Astrocyte of the cerebellum (primary cell): ENCODE measurements at places on chromosomes 2 and 18.
A peak's percentile ranks its signal among the peaks of the same experiment; 100 is the strongest.

- DNase-seq: peak; percentile 26
Observed at GRCh38 chr2:158321264-158321663, 135.3 kb downstream of the CCDC148 start.

GRCh38 chr18:43876286-43876685 is 599.0 kb upstream of the SYT4 start:
- no peak for DNase-seq

DNA sequence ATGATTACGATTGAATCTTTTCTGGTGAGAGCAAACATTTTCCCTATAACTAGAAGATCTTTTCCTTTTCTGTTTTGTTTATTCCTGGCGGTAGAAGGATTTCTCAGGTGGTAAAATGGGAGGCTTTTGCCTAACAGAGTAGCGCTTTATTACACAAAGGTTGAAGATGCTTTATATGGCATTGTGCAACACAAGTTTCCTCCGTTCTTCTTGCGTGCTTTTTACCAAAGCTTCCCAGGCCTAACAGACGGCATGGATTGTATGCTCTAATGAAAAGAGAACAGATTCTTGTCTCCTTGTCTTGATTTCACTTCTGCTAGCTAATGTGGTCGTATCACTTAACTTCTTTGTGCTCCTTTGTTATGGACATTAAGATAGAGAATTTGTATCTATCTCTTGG is 43.8 kb downstream of the MYO1B start:
- no peak for DNase-seq

DNA sequence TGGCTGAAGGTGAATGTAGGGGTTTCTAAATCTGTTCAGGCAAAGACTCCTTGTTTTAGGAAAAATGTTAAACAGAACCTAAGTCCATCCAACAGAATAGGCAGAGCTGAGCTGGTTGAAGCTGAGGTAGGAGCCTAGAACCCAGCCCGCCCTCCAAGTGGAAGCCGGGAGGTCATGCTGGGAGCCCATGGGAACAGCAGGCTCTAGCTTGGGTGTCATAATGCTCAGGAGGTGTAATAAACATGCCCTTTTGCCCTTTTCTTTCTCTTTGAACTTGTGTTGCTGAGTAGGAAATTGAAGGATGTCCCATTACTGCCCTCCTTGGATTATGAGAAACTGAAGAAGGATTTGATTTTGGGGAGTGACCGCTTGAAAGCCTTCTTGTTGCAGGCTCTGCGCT is 60.3 kb downstream of the ARMC9 start:
- DNase-seq: no peak

- DNase-seq: no peak
Observed at GRCh38 chr2:205628422-205628821, 53.9 kb upstream of the NRP2 start.

DNA sequence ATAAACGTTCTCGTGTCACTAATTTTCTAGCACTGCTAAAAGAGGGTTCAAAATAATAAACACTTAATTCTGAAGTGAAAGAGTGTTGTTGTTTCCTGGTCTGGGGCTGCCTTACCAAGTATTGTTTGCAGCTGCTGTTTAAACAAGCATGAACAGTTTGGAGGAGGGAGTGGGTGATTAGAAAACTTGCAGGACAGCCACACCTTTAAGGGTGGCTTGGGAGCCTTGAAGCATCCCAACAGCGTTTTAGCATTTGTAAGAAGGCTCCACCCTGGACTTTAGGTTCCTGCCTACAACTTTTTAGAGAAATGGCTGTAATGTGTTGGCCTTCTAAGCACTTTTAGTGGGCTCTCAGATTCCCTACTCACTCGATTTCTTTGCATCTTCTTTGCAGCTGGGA is 371.6 kb downstream of the TGIF1 start:
- DNase-seq: no peak

DNA sequence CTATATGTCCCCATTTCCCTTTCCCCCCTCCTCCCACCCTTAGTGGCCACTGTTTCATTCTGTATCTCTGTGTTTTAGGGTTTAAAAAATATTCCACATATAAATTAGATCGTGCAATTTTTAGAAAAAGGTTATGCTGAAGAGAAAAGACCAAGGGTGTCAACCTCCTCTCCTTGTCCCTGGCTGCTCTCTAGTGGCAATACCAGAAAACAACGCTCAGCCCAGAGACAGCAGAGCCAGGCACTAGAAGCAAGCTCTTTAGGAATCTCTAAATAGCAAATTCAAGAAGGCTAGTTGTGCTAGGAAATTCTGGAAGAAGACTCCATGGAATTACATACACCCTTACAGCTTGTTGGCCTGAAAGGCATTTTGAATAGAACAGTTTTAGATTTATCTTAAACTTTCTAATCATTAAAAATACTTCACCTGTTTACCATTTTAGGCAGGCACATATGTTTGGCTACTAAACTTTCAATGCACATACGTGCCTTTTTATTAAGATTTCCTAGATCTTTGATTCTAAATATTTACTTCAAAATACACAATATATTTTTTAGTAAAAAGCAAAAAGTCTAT is 35.1 kb upstream of the RASGRP3 start:
- peak; percentile 47 for DNase-seq

- no peak for DNase-seq
Observed at GRCh38 chr18:13184396-13184795, 34.2 kb upstream of the LDLRAD4 start.

DNA sequence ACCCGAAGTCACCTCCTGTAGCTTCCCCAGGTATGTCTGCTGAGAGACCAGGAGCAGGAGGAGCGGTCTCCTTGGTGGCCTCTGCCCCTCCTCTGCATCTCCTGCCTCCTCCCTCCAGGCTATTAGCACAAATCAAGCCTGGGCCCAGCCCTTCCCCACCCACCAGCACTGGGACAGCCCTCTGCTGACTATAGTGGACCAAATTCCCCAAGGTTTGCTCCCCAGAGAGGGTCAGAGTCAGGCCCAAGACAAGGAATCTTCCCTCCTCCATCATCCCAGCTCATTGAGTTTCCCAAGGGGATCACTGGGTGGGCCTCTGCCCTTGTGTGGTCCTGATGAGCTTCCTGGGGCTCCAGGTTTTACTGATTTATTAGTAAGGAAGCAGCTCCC is 62.1 kb downstream of the EMILIN2 start:
- DNase-seq: no peak

GRCh38 chr2:138985881-138986280 is 205.7 kb upstream of the NXPH2 start:
- no peak for DNase-seq

GRCh38 chr2:50438259-50438658 is 593.7 kb downstream of the NRXN1 start:
- no peak for DNase-seq

DNA sequence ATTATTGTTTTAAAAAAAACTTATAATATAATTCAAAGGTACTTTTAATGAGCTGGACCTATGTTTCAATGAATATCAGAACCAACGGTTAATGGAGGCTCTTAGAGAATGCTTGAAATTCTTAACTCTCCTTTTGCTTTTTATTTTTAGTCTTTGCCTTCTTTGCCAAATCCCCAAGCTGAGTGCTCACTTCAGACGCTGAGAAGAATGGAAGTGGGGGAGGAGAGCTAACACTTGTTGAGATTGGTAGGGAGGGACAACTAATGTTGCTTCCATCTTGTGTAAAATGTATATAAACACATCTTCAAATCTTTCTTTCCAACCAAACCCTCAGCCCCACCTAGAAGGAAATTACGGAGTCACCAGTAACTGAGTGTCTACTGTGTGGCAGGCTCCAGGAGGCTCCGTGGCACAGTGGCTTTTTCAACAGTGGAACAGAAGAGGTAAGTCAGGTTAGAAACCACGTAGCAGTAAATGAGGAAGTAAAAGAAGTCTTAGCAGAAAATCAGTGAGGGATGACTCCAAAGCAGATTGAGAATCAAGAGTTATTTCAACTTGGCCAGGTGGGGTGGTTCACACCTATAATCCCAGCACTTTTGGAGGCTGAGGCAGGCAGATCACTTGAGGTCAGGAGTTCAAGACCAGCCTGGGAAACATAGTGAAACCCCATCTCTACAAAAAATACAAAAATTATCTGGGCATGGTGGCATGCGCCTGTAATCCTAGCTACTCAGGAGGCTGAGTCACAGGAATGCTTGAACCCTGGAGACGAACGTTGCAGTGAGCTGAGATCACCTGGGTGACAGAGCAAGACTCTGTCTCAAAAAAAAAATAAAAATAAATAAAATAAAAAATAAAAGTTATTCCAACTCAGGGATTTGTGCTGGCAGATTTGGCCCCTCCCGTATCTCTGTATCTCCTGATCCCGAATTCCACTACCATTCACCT is 45.0 kb upstream of the CREB1 start:
- no peak for DNase-seq

GRCh38 chr18:34458410-34458977 is 233.8 kb upstream of the NOL4 start:
- DNase-seq: no peak

DNA sequence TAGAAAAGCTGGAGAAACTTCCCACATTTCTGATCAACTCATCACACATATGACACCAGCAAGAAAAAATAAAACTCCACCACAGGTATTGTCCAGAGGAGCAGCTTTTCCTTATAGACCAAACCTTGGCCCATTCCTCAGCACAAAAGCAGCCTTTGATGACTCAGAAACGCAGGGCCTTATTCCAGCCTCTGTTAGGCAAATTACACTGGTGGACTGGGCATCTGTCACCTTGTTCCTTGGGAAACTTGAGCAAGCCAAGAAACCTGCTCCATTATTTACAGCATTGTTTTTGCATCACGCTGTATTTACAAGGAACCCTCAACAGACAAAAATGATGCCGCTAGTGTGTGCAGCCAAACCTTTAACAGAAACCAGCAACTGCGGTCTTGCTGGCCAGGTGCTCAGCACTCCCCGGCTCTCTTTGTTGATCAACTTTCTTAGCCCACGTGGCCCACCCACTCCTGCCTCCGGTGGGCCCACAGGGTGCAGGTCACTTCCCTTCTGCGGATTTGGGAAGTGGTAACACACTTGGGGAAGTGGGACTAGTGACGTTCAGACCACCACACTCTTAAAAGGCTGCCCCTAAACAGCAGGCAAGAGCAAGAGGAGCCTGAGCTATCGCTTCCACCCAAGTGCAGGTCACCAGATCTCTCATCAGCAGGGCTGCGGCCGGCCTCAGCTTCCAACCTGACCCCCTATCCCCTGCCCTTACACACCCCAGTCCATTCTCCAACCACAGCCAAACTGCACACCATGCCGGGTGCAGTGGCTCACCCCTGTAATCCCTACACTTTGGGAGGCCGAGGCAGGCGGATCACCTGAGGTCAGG is 1.5 kb downstream of the AP1S3 start:
- DNase-seq: no peak

- peak; percentile 99 for DNase-seq
Observed at GRCh38 chr2:159185401-159186130, 100.9 kb downstream of the WDSUB1 start.

DNA sequence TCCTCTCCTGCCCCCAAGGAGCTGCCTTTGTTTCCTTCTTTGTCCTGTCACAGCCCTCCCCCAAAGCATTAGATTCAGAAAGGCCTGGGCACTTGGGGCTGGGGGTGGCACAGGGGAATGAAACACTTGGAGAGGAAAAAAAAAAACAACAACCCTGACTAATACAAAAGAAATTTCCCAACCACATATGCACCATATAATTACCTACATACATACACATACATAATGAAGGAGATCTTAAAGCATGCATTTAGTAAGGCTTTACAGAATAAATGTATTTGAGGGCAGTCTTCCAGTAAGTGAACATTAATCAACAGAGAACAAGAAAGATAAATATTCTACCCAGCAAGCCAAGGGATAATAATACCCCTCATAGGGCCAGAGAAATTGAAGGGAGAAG is 70.0 kb upstream of the PPP1CB start:
- DNase-seq: no peak

DNA sequence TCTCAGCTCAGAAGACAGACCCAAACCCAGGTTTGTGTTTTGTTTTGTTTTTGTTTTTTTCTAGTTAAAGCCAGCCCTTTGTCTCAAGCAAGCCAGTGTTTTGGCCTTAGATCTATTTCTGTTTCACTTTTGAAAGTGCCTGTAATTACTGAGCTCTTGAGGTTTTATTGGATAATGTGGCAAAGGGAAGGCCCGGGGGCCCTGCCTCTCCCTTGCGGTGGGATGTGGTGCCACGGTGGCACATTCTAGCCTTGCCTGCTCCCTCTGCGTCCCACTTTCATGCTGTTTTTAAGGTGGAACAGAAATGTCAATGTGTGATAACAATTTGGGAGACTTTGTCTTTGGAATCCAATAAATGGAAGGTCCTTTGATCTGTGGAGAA is 2.5 kb downstream of the HPCAL1 start:
- DNase-seq: no peak

GRCh38 chr2:220513573-220514288 is 886.3 kb downstream of the SLC4A3 start:
- no peak for DNase-seq

- DNase-seq: no peak
Observed at GRCh38 chr18:41660654-41661053, 294.4 kb upstream of the PIK3C3 start.

GRCh38 chr2:151965884-151966283 is 133.0 kb downstream of the CACNB4 start:
- DNase-seq: no peak

GRCh38 chr2:529424-529823 is 147.8 kb downstream of the TMEM18 start:
- DNase-seq: no peak

- no peak for DNase-seq
Observed at GRCh38 chr2:237242091-237242536, 156.4 kb downstream of the COPS8 start.

- DNase-seq: no peak
Observed at GRCh38 chr2:176128172-176128981, 1.1 kb upstream of the HOXD8 start.

DNA sequence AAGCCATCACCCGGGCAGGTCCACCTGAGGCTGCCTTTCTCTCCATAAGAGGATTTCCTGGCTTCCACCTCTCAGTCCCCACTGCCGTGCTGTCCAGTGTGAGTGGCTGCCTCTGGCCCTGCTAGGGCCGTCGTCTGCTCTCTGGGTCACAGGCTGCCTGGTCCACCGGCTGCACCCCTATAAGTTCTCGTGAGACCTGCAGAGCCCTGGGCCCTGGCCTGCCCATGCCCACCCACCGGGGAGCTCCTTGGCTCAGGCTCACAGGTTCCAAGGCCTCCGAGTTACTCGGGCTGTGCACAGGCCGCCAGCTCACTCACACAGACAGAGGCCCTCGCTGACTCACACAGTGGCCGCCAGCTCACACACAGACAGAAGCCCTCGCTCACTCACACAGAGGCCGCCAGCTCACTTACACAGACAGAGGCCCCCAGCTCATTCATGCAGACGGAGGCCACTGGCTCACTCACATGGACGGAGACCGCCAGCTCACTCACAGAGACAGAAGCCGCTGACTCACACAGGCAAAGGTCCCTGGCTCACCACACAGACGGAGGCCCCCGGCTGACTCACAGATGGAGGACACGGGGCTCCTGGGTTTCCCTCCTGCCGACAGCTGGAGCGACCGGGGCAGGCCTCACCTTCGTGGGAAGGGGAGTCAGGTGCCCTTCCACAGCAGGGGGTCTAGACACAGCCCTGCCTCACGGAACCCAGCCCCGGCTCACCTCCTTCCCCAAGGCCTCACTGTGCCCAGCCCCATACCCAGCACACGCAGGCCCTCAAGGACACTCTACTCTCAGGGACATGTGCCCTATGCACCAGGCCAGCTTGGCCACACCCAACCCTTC is 334.1 kb upstream of the MYT1L start:
- DNase-seq: peak; percentile 92
